Tibial nerve (tissue), 4 donors: ENCODE measurements at places on chromosomes 7 and 10.

GRCh38 chr10:113148901-113149300, 198.9 kb downstream of the TCF7L2 start:
- no peak for DNase-seq

- no peak for DNase-seq
Measured at GRCh38 chr10:60572511-60573194, 183.0 kb upstream of the ANK3 start.

DNA sequence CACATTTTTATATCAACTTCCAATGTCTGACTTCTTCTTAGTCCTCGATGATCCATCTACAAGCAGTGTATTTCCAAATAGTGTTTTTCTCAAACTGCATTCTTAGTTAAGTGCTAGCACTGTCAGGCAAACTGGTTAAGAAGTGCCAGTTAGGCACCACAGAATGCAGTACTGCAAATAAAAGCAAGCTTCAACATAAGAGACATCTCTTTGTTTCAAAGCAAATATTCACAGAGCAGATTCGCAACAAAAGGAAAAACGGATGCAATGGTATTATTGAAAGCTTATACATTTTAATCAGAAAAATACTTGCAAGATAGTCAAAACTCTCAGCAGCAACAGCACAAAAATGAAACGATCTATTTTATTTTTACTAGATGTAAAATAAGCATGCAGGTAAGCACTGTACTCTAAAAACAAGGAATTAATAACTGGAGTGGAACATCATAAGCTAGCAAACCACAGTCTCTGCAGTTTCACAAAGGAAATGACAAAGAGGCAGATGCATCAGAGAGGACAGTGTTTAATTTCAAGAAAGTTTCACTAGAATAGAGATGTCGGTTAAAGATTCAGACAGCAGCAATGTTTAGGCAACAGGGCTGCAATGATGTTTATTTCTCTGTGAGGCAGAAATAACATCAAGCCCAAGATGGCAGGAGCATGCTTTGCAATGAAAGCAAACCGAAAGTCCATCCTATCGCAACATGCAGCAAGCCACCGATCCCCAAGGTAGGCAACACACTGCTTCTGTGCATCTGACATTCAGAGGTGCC, 82.0 kb downstream of the FGFR2 start:
- no peak for DNase-seq

GRCh38 chr10:121611393-121612159, 13.3 kb upstream of the FGFR2 start:
- DNase-seq: no peak

- DNase-seq: no peak
Measured at GRCh38 chr10:3786295-3787015, 1.4 kb upstream of the KLF6 start.

- no peak for DNase-seq
Measured at GRCh38 chr10:76935941-76936613, 701.5 kb downstream of the KCNMA1 start.

GRCh38 chr7:36138209-36138608, 14.8 kb upstream of the EEPD1 start:
- DNase-seq: no peak

- no peak for DNase-seq
Measured at GRCh38 chr10:14146025-14146424, 184.7 kb downstream of the FRMD4A start.

- DNase-seq: no peak
Measured at GRCh38 chr10:6794441-6794840, 214.4 kb upstream of the PRKCQ start.

DNA sequence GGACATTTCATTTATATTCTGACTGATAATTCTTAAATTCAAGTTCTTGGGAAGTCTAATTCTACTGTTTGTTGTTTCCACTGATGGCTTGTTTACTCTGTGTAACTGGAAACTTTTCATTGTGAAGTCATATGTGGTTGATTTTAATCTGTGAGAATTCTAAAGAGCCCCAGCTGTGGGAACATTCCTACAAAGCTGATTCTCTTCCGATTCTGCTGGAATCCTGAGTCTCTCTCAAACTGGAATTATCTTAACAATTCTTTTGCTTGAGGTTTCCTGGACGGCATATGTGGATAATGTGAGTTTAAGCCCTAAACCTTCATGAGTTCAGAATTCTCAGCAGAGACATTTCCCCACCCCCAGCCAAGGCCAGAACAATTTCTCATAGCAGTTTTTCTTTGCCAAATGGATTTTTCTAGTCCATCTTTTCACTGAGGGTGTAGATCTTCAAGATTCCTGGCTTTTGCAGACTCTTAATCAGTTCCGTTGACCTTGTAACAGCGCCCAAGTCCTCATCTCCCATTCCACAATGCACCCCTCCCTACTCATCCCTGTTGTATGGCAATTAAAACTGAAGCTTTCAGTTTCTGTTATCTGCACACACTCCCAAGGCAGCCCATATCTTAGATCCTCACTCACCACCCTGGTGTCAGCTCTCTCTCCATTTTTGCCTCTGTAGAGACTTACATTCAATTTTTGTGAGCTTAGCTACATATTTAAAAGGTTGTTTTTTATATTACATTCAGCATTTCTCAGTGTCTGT, 37.6 kb downstream of the GRM8 start:
- no peak for DNase-seq

DNA sequence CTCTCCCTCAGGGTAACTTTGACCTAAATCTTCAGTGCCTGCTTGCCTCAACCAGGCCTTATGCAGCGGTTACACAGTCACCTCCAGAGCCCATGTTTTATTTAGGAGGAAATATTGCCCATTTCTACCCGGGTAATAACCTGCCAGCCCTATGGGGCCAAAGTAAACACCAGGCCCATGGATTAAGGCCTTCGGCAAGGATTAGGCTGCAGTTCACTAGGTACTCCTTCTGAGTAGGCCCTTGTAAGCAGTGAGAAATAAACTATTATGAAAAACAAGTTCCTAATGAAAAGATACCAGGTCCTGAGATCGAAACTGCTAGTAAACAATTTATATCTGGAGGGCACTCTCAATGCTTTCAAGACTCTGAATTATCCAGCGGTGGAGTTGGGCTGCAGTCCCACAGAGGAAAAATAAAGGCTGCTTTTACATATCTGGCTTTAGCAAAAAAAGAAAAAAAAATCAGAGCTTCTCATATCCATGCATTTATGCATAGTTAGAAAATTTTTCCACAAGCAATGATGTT, 3.7 kb upstream of the HOXA10 start:
- peak; percentile 9 for DNase-seq

- no peak for DNase-seq
Measured at GRCh38 chr10:101061624-101062231, at the start of gene KAZALD1. Gene KAZALD1 (plus strand): TSS chr10:101061989. CDS start chr10:101062593, 604 bp downstream.

DNA sequence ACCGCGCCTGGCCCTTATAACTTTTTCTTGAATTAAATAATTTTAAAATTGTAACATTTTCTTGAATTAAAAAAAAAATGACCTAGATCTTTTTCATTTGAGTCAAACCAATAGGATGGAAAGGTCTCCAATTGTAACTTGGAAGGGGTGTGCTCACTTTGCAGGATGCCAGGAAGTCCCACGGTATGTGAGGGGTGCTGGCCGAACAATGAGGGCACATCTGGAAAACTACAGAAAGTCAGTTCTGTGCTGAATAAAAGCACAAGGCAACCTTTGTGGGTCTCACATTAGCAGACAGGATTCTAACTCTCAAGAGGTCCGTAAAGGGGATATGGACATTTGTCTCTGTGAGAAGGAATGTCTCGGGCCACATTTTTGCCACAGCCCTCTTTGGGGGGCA, 52.8 kb upstream of the PDLIM1 start:
- DNase-seq: no peak

- no peak for DNase-seq
Measured at GRCh38 chr10:62885684-62886461, 69.7 kb upstream of the EGR2 start.

- no peak for DNase-seq
Measured at GRCh38 chr7:4633012-4633411, 49.1 kb upstream of the FOXK1 start.

- no peak for DNase-seq
Measured at GRCh38 chr7:141511316-141511675, 39.9 kb upstream of the AGK start.

DNA sequence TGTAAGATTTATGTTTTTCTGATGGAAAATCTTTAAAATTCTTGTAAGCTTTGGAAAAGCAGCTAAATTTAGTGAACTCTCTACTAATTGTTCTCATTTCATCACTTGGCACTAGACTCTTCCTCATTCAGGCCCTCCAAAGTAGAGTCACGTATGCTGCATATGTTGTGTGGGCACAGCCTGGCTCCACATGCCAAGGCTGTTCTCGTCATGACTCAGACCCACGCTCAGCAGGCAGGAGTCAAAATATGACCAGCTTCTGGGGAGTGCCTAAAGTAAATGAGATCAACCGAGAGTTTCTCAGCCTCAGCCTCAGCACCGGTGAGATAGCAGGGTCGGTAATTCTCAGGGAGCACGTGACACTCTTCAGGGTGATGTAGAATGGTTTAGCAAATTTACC, 1672.9 kb downstream of the REEP3 start:
- DNase-seq: no peak

DNA sequence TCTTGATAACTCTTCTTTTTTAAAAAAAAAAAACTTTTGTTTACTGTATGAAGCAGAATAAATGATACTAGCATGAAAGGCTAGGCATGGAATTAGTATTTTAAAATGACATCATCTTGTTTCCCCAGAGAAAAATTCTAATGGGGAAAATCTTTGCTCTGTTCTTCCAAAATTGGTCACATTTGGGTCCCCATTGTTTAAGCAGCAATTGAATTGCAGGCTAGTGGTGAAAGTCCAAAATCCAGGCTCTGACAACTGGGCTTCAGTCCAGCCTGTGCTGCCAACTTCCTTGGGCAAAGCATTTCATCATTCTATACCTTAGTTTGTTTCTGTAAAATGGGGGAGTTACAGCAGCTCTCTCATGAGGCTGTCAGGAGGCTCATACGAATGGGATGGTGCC, 726.4 kb downstream of the KCNMA1 start:
- no peak for DNase-seq

- no peak for DNase-seq
Measured at GRCh38 chr7:128938544-128939074, 882 bp downstream of the IRF5 start.

DNA sequence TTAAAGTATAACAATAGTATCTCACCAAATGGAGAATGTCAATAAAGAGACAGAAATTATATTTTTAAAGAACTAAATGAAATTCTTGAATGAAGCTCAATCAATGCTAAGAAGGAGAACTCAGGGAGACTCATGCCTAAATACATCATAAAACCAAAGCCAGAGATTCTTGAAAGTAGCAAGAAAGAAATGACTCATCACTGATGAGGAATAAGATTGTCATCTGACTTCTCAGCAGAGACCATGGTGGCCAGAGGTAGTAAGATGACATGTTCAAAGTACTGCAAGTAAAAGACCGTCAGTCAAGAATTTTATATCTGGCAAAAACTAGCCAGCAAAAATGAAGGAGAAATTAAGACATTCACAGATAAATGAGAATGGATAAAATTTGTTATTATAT, 399.0 kb downstream of the GRID1 start:
- no peak for DNase-seq

GRCh38 chr10:124869941-124870340, 68.3 kb downstream of the ABRAXAS2 start:
- DNase-seq: no peak

DNA sequence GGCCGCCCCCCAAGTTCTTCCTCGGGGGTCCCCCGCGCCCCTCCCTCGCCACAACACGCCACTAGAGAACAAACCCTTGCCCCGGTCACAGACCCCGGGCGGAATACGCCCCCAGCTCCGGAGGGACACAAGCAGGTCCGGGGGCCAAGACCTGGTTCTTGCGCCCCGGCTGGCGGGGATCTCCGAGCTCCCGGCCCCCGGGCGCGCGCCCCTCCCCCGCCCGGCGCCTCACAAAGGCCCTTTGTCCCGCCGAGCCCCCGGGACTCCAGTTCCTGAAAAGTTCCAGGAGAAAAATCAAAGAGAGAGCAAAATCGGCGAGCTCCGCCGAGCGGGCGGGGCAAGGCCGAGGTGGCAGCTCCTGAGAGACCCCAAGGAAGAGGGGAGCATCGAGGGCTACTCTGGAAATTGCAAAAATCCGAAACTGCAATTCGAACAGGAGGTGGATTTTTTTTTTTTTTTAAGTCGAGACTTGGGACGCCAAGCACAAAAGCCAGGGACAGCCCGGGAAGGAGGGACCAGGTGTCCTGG, 4.0 kb downstream of the TNRC18 start:
- DNase-seq: peak; percentile 40

- DNase-seq: no peak
Measured at GRCh38 chr7:80764132-80764531, 125.7 kb downstream of the CD36 start.

DNA sequence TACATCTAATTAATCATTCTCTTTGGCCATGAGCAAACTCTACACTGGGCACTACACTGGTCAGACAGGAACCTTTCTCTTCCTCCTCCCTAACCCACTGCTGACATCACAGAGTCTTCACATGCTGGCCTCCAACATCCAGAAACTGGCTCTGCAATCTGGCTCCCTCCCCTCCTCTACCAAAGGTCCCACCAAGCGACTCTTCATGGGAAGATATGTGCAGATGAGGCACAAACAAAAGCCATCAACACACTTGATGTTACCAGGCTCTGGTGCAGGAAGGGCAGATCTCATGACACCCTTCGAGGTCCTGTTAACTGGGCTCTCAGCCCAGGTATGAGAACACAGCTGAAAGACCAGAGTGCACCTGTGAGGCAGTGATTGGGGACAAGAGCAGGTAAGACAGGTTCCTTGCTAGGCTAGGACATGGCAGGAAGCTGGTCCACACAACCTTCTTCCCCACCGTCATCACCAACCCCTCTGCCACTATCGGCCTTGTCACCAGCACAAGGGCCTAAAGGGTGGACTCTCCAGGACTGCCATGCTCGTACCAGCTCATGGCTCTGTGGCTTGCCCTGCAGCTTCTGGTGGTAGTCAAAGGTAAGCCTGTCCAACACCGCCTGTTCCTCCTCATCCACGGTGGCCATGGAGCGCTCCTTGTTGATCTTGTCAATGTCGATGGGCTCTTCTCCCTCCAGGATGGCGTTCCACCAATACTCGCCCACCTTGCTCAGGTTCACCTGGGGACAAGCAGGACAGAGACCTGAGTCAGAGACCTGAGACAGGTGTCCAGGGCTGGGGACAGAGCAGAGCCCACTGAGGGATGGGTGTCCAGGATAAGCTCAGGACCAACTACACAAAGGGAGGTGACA, 66.6 kb upstream of the CAMK2B start:
- DNase-seq: no peak

- no peak for DNase-seq
Measured at GRCh38 chr7:151342102-151342646, 562 bp downstream of the NUB1 start.

DNA sequence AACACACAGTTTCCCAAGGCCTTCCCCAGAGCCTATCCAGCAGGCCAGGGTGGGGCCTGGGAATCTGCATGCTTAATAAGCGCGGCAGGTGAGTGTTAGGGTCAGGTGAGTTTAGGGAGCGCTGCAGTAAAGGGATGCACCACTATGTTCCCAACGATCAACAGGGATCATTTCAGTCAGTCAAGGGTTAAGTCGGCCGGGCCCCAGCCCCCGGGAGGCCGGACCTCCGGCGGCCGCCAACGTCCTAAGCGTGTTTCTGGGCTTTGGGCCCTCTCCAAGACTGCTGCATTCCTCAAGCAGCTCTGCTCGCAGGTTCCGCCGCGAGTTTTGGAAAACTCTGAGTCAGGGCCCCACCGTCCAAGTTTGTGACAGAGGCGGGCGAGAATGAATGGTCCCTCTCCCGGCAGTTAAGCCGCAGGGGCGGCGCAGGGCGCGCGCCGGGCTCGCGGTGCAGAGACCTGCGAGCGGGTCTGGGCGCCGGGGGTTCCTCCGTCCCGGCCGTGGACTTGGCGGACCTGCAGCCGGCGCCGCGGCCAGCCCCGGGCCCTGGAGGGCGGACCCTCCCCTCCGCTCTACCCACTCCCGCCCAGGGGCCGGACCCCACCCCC, 81.6 kb downstream of the ARHGAP22 start:
- DNase-seq: no peak

GRCh38 chr7:45921381-45921698, 268 bp upstream of the IGFBP3 start:
- no peak for DNase-seq
